Right ventricle myocardium inferior (tissue), 1 donor: ENCODE measurements at places on chromosomes 7 and 10. TPM values are rescaled to one million over a fixed set of nuclear protein-coding genes. Genes with fewer than 3 reads are reported as not detected.

The TWNK gene
- total RNA-seq = 6.6 TPM

GRCh38 chr7:129522088-129522970 lies 20.0 kb downstream of the SMKR1 start:
- DNase-seq = no peak

GRCh38 chr10:43921478-43921877 lies 272.8 kb upstream of the ZNF32 start:
- DNase-seq = no peak

The BHLHA15 gene
- not detected for total RNA-seq

The CYP3A5 gene
- not detected for total RNA-seq
